Uterus (tissue), 4 donors: ENCODE measurements at places on chromosomes 5 and 9.

DNA sequence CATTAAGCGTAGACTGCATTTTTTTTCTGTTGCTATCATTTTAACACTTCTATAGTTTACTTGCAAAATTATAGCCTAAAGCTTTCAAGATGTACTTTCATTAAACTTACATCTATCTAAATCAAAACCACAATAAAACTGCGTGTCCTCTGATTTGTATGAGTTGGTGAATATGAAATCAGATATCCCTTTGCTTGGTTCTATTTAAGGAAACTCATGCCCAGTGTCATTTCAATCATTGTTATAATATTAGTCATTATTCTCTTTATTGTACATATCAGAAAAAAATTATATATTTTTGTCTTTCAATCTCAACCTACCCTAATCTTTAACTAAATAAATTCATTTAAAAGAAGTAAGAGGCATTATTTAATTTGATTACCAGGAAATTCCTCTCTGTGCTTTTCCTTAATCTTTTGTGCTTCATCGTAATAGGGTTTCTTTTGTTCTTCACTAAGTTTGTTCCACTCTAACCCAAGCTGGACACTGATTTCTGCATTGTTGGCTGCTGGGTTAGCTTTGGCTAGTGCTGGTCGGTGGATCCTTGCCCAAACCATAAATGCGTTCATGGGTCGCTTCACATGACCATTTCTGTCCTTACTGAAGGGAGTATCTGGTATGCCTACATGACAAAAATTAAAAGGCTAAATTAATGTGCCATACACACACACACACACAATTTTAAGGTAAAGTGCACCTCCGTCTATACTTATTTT lies 3.8 kb downstream of the SOX30 start:
- no peak for DNase-seq

GRCh38 chr9:87749335-87750035 lies 23.6 kb downstream of the CTSL start:
- DNase-seq, result no peak

DNA sequence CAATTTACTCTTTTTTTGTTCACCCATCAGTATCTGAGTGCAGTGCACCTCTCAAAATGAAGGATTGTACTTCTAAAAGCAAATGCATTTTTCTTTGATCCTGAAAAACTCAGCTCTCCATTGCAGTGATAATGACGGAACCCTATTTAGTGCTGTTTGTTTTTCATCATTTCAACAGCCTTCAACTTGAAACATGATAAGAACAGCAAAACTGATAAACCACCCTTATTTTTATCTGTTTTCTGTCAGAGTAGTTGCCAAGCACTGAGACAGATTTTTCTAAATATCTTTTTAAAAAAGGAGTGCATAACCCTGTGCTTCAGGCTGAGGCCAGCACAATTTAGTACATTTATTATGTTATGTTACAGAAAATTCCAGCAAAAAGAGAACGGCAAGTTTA lies 549.8 kb upstream of the DMAC1 start:
- no peak for DNase-seq

GRCh38 chr5:157059093-157059539 lies at the start of gene HAVCR1:
TSS of gene HAVCR1 (minus strand) at chr5:157059116. CDS start at chr5:157057943, 1,173 bp downstream.
- no peak for DNase-seq

DNA sequence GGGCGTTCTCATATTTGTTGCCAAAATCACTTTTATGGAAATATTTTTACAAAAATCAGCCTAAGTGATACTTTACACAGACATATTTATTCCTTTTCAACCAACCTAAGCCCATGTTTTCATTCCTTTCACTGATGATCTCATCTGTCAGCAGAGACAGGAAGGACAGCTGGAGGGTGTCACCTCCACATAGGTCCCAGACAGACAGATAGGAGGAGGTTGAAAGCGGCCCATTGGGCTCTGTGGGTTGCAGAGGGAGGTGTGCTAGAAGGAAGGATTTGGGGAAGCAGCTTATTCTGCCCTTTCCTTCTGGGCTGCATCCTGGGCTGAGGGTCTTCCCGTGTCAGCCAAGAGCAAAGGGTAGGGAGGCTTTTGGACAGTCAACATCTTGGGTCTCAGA lies 26.0 kb upstream of the SEMA4D start:
- DNase-seq, result no peak

- peak; percentile 45 for DNase-seq
Measured at GRCh38 chr9:37994639-37995347, 74.2 kb downstream of the SHB start.

GRCh38 chr5:102663749-102664530 lies 91.2 kb upstream of the PAM start:
- no peak for DNase-seq

DNA sequence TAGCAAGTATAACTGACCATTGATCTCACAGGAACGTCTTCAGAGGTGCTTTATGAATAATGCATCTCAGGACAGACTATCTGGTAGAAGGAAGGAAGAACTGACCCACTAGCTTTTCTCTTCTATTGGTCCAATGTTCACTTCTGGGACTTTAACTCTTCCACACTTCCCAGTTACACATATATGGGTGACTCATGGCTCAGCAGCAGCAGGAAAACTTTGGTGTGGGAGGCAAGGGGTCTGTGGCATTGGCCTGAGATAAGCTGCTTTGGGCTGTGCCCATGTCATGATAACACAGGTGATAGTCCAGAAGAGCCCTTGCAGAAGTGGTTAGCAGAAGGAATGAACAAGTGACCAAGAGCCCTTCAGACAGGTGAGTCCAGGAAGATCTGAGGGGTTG lies 148.8 kb downstream of the RAB3C start:
- DNase-seq, result no peak

- no peak for DNase-seq
Measured at GRCh38 chr5:34735491-34736426, 79.6 kb downstream of the RAI14 start.

- no peak for DNase-seq
Measured at GRCh38 chr9:35810122-35810521, 1.9 kb downstream of the SPAG8 start.

- no peak for DNase-seq
Measured at GRCh38 chr9:35872505-35872904, 2.3 kb upstream of the OR13J1 start.

GRCh38 chr5:143456952-143457547 lies 53.6 kb upstream of the NR3C1 start:
- DNase-seq, result no peak

DNA sequence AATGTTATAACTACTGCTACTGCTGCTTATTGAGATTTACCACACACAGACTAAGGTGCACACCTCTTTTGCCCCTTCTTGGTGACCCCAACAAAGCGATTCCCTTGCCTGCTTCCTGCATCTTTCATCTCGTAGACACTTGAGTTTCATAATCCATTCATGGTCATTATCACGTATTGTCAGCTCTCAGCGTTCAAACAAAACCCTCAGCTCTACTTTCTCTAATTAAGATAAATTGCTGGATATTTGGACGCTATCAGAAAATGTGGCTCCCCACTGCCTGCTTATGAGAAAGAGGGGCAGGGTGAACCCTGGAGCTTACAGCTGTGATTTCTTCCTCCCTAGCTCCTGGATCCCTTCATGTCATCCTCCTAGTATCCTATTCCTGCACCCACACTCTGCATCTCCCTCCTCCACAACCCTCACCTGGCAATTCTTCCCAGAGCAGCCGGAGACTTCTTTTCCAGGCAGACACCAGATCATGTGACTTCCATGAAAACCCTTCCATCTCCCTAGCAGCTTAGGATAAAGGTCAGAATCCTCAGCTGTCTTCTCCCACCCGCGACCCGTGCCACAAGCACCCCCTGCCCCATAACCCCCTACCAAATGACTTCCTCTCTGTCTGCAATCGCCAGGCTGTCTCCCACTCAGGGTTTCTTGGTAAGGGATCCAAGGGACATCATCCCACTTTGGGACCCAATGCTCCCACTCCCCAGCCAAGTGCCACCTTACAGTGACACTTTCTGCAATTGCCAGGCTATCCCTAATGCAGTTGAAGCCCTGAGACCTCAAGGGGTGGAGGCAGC lies 146.5 kb downstream of the NSG2 start:
- no peak for DNase-seq

DNA sequence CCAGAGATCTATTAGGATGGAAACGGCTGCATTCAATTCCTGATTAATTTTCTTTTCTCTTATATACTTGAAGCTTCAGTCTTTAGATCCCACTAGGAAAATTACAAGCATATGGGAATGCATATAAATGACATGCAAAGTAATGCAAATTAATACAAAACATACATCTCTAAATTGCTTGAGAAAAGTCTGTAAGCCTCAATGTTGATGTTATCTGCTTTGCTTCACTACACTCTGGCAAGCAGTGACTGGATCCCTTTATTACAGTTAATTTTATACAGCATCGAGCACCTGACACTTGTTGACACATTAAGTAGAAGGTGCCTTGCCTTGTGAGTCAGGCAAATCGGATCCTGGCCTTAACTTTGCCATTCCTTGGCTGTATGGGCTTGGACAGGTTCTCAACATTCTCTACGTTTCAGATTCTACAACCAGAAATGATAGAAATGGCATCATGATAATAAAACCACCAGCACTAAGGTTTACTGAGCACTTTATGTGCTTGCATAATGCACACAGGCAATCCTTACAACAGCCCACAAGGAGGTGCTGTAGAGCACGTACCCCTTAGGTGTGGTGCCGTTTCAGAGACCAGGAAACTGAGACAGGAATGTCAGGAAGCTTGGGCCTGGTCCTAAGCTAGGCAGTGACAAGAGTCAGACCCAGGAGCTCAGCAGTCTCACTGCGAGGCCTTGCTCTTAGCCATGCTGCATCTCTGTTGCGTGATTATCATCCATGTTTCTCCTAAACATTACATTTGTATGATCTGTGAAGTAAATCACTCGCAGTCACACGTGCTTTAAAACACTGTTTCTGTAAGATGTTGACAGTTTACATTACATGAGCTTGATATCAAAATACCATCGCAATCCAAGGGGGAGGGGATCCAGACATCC lies 2.7 kb downstream of the GCNT4 start:
- DNase-seq, result peak; percentile 39

- peak; percentile 67 for DNase-seq
Measured at GRCh38 chr5:132272311-132273210, 15.1 kb downstream of the PDLIM4 start.

DNA sequence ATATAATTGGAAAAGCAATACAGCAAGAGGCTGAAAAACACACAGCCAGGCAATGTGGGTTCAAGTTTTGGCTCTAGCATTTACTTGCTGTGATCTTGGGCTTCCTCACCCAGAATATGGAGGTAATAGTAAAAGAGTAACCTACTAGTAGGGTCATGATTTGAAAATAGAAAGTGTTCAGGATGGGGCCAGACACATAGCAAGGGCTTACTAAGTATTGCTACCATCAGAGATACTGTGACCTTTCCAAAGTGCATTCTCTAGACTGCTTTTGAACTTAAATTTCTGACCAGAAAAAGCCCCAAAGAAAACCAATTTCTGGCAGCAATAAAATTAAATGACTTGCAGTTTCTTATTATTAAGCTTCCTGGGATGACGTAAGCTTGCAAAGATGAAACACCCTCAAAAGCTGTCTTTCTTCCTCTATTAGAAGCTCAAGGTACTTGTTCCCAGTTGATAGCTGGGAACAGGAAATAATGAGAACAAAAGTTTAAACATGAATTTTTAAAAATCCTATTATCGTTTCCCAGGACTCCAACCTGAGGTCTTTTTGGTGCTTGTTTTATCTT lies 20.3 kb downstream of the SLC45A2 start:
- no peak for DNase-seq

- peak; percentile 20 for DNase-seq
Measured at GRCh38 chr9:14692470-14693250, 572 bp downstream of the ZDHHC21 start.

DNA sequence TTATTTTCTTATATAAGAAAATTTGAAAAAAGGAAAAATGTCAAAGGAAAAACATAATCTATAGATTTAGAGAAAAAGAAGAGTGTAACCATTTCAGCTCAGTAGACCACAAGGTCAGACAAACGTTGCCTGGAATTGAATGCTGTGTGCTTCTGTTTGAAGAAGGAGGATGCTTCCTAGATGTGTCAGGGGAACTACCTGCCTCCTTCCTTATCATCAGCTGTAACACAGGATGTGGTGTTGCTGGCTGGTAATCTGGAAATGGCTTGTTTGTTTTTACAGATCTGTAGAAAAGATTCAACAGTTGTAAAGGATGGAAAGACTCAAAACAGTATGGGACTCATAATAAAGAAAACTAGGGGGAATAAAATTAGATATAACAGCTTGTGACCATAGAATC lies 160.7 kb upstream of the MEF2C start:
- no peak for DNase-seq

- DNase-seq, result peak; percentile 2
Measured at GRCh38 chr5:135236228-135236907, 162.7 kb downstream of the MACROH2A1 start.

DNA sequence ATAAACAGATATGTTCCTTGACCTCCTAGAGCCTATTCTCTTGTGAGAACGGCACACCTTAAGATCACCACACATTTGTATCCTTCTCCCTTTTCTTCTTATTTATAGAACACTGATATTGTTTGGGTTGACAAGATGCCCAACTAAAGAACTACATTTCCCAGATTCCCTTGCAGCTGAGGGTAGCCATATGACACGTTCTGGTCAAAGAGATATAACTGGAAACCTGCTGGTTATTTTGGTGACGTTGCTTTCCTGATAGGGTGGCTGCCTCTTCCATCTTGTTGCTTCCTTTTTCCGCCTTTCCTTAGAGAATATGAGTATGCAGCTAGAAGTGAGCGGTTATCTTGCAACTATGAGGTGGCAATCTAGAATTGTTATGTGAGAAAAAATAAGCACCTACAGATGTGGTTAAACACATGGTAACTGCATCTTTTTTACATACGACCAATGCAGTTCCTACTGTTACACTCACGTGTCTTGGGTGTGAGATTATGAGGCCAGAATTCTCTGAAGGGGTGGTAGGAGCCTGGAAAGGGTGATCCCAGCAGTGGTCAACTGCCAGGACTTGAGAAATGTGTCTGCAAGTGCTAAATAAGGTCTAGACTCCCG lies 72.9 kb downstream of the SEC61B start:
- DNase-seq, result no peak

- DNase-seq, result no peak
Measured at GRCh38 chr5:90168399-90168798, 241.2 kb downstream of the CETN3 start.

- DNase-seq, result peak; percentile 20
Measured at GRCh38 chr9:124110307-124110915, 98.8 kb downstream of the LHX2 start.

DNA sequence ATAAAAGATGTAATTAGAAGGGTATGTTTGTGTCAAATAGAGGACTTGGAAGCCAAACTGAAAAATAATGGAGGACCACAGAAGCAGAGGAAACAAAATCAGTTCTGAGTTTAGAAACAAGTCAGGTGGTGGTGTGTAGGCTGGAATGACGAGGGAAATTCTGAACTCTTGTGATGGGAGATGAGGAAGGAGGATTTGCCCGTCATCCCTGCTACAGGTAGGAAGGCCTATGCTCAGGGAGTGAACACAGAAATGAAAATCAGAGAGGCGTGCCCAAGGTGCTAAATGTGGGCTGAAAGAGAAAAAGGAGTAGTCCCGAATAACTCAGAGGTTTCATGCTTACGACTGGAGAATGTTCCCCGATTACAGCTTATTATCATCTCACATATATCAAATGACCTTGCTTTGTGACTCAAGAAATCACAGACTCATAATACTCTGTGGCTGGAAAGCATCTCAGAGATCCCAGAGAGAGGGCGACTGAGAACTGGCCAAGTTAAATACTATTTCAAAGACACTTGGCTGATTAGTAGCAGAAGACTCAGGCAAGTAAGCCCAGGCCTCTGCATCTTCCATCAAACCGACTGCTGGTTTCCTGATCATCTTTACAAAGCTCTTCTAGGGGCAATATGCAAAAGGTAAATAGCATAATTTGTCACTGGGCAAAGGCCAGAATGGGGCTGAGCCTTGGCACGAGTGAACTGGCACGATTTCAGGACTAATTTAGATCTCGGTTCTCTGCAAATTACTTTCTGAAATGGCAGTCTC lies 126.0 kb downstream of the SUSD1 start:
- DNase-seq, result no peak
